Activated CD4-positive, alpha-beta T cell treated with anti-CD3 and anti-CD28 coated beads for 4 hours (primary cell): ENCODE measurements at places on chromosomes 6 and 20.

DNA sequence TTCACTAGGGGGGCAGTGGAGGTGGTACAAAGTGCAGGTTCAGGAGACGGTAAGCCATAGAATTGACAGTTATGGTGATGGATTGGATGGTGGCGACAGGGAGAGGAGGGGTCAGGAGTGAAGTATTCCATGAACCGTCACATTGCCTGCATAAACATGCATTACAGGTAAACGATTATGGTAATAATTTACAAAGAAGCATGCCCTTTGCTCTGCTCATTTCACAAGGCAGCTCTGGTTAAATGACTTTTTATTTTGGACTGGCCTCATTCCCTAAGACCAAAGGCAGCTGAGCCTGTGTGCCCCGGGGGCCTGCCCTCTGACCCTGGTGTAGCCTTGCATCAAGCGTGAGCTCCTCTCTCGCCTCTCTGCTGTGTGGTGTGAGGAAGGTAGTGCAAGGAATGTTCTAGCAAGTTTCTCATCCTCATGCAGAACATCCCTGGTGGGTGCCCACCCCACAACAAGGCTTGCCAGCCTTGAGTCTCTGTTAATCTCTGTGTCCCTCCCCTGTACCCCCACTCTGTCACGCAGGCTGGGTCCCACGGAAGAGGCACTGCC, 59.0 kb downstream of the PPP1R14C start:
- no peak for DNase-seq

DNA sequence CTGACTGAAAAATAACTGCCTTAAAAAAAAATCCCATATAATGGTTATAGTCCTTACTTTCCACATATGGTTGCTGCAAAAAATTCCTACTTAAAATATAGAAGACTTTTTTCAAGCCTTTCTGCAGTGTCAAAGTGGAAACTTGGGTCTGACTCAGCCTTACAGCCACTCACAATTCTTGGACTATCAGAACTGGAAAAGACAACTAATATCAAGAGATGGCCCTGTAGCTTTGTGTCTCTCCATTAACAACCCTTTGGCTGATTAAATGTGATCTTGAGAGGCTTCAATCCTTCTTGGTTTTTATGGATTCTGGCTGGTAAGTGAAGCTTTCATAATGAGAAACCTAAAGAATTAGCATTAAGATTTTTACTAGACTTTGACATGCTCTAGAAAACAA, 307.8 kb downstream of the RNGTT start:
- DNase-seq, result no peak

DNA sequence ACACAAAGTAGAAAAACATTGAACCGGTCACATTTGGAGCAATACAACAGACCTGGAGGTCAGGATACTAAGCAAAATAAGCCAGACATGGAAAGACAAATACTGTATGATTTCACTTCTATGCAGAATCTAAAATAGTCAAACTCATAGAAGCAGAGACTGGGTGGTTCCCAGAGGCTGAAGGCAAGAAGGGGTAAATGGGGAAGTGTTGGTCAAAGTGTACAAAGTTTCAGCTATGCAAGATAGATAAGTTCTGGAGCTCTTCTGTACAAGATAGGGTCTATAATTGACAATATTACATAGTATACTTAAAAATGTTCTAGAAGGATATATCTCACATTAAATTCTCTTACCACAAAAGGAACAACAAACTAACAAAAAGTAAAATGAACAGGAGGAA, 70.3 kb downstream of the TMEM244 start:
- no peak for DNase-seq

DNA sequence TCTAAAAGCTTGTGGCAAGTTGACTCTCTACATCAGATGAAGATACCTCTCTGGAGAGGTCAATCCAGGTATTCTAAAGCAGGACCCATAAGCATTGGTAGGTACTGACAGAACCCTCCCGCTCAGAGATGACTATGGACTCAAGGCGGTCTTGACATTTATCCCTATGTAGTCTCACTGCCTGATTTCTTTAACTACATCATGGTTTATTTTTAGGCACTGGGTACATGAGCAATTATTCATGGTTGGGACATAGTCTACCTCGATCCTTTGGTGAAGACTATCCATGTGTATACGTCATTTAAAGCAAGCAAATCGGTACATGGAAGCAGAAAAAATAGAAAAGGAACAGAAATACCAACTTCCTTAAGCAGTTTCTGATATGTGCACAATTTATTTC, 136.2 kb upstream of the TAB2 start:
- DNase-seq, result no peak

GRCh38 chr6:117919275-117919674, 12.2 kb downstream of the SLC35F1 start:
- no peak for DNase-seq

GRCh38 chr6:44377971-44378370, 9.5 kb upstream of the CDC5L start:
- no peak for DNase-seq

GRCh38 chr20:19964289-19965265, 52.6 kb upstream of the NAA20 start:
- DNase-seq, result no peak

- DNase-seq, result no peak
These were observed 102.8 kb downstream of the NRSN1 start for GRCh38 chr6:24228681-24229255.

DNA sequence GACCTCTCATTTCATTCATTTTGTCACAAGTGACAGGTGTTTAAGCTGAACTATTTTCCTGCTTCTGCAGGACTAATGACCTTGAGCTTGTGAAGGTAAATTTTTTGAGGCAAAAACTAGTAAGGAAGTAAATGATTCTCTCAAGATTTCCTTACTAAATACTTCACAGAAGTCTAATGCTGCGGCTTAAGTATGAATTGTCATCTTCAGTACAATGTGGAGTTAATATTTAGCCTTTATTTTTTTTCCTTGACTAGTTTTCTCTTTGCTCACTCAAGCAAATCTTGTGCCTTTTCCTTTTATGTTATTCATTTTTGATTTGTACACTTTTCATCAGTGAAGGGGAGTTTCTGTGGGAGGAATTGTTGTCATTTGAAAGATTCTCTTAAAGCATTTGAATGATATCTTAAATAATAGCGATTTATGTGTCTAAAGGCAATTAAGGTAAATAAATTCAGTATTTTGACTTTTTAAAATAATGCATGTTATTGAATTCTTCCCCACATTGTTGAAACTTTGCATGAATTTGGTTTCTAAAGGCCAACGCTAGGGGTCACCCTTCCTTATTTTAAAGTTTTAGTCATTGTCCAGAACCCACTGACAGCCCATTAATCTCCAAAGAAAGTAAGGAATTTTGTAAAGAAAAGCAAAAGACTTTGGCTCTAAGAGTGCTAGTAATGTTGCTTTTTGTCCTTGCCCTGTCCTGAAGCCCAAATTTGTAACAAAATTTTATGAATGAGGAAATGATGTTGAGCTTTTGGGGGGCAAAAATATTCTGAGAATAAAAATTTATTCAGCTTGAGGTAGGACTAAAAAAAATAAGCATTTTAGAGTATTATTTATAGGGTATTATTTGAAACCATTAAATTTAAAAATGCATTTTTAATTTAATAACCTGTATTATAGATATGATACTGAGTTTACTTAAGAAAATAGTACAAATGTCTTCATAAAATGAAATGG, 157.4 kb upstream of the LAMA2 start:
- no peak for DNase-seq

DNA sequence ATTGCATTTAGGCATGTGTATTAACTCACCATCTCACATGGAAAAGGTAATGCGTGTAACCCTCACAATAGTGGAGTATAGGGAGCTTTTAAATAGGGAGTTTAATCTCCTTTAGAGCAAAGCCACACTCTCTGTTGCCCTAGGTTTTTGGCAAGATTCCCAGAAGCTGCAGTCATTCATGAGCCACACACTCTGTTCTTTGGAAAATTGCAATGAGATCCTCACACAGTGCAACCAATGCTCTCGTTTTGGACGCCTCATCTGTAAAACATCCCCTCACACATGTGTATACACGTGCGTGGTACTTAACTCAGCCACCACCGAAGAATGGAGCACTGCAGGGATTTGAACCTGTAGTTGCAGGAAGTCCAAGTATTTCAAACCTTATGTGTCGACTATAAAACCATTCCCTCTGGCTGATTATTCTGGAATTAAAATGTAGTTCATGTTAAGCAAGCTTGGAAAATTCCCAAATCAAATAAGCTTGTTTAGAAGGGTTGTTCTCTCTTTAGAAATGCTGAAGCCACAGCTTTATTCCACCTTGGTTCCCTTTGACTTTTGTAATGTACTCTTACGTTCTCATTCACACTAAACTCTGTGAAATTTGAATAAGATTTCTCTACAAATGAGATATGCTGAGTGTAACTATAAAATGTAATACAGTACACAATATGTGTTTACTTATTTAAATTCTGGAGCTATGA, 489.8 kb upstream of the MANEA start:
- DNase-seq, result no peak

DNA sequence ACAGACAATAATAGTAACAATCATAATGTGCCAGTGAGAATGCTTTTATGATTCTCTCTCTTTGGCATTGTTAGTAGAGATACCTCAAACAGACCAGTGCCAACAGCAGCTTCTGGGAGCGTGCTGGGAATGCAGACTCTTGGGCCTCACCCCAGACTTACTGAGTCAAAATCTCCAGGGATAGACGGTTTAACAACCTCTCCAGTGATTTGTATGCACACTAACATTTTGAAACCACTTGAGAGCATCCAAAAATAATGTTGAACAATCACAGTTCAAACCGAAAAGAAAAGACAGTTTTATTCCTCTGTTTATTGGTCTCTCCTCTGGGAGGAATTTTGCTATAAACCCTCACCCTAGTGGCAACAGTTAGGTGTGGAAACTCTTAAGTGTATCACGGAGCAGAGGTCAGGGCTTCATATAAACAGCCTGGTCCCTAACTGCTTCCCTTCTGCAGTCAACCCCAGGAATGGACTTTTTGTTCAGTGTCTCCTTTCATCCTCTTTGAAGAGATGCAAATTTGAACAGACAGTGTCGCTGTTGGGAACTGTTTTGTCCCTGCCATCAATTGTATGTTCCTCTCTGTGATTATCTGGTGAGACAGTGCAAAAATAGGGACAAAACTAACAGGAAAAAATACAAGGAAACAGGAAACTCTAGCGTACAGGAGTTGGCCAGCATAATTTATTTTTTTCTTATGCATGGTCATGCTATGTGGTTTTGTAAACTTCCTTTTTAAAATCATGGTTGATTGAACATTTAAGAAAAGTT, 162.4 kb upstream of the BTBD3 start:
- DNase-seq, result no peak
